ENCODE measurements at places on chromosomes 1 and 21. TPM values are rescaled to one million over a fixed set of nuclear protein-coding genes. Genes with fewer than 3 reads are reported as not detected.

GRCh38 chr1:111517469-111518225 lies 14.2 kb upstream of the ADORA3 start:
- H3K27me3 ChIP-seq = no peaks in the 10 kb centered on the region
- H3K4me3 ChIP-seq = peak overlapping the region; percentile 38
- DNase-seq = peak; percentile 58
- H3K4me1 ChIP-seq = peaks cover 50% of the 10 kb centered on the region
- peak overlapping the region; percentile 86 for H3K27ac ChIP-seq

TLR5 gene
- total RNA-seq = 0.38 TPM

DNA sequence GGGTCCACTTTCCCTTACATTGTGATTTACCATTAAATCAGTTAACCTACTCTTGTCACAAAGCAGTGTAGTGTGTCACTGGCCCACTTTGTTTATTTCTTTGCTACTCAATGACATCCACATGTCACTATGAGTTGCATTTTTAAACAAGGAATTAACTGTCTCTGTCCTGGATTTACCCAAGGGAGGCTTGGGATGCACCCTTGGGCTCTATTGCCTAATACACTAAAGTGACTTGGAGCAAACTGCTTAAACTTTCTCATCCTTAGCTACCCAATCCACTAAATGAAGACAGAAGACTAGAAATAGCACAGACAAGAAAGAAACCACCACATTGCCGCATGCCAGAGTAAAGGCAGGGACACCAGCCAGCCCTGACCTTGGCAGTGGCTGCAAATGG lies 136.2 kb upstream of the TIAM1 start:
- H3K27ac ChIP-seq = no peak overlapping the region
- no peak for DNase-seq
- no peak overlapping the region for H3K4me3 ChIP-seq
- H3K27me3 ChIP-seq = no peaks in the 10 kb centered on the region

DNA sequence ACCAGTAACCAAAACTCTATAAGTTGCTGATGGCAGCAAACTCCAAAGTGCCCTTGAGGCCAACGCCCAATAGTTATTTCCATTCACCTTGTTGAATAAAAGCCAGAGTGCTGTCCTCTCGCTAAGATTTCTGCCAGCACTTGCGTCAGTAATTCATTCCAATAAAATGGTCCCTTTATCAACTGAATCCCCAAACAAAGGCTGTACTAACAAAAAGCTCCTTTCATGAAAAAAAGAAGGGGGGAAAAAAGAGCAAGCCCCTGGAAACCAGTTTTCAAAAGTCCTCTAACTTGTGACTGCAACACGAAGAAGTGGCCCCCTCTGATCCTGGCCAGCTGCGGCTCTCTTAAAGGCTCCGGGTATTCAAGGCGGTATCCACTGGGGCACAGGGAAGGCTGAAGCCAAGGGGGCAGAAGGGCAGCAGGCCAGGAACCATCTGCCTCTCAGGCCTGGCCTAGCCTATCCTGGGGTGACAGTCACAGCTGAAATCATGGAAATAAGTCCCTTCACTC lies 55.8 kb upstream of the ZNF326 start:
- no peak for DNase-seq
- H3K4me1 ChIP-seq = no peaks in the 10 kb centered on the region
- H3K27ac ChIP-seq = no peak overlapping the region

DNA sequence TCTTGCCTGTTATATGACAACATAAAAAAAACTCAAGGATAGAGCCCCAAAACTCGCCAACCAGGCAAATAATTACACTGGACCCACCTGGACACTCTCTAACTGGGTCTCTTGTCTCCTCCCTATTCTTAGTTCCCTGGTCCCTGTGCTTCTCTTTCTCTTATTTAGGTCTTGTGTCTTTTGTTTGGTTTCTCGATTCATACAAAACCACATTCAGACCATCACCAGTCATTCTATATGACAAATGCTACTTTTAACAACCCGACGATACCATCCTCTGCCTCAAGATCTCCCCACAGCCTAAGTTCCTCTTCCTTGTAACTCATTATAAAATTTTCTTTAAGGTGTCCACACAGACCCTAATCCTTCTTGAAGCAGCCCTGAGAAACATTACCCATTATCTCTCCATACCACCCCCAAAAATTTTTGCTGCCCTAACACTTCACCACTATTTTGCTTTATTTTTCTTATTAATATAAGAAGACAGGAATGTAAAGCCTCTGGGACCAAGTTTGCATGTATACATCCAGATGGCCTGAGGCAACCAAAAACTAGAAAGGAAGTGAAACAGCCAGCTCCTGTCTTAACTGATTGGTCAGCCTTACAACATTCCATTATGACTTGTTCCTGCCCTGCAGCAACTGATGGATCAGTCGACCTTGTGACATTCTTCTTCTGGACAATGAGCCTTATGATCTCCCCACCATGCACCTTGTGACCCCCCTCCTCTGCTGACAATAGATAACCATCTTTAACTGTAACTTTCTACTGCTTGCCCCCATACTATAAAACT lies 638.2 kb downstream of the AMY1C start:
- no peak overlapping the region for H3K4me3 ChIP-seq
- H3K4me1 ChIP-seq = no peaks in the 10 kb centered on the region
- no peaks in the 10 kb centered on the region for H3K36me3 ChIP-seq

NUDT4B gene
- 1.4 TPM for total RNA-seq

DNA sequence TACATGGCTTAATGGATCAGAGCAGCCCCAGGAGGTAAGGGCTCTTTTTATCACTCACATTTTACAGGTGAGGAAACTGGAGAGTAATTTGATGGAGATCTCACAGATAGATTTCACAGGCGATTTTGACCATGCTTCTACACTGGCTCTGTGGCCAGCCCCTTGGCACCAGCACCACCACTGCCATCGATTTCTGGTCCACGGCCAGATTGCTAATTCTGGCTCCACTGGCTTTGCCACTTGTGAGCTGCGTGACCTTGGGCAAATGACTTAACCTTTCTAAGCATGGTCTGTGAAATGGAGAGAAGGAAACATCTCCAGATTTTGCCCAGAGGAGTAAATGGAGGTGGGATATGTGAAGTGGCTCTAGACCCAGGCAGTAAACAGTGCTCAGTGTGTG lies 32.6 kb downstream of the KCNC4 start:
- H3K27ac ChIP-seq = no peak overlapping the region
- peaks cover 7% of the 10 kb centered on the region for H3K36me3 ChIP-seq
- DNase-seq = no peak
- no peaks in the 10 kb centered on the region for H3K27me3 ChIP-seq

GRCh38 chr1:18938008-18938706 lies 18.3 kb downstream of the IFFO2 start:
- no peak for DNase-seq
- no peak overlapping the region for H3K27ac ChIP-seq
- H3K36me3 ChIP-seq = no peaks in the 10 kb centered on the region

GRCh38 chr21:25635310-25635709 lies 3.7 kb upstream of the JAM2 start:
- no peaks in the 10 kb centered on the region for H3K36me3 ChIP-seq
- no peak overlapping the region for H3K27ac ChIP-seq
- DNase-seq = no peak
- H3K4me1 ChIP-seq = peaks cover 21% of the 10 kb centered on the region
- H3K27me3 ChIP-seq = peaks cover 41% of the 10 kb centered on the region
- no peak overlapping the region for H3K4me3 ChIP-seq

LHX8 gene
- total RNA-seq = not detected

- DNase-seq = no peak
- no peaks in the 10 kb centered on the region for H3K27me3 ChIP-seq
- no peaks in the 10 kb centered on the region for H3K36me3 ChIP-seq
- no peak overlapping the region for H3K4me3 ChIP-seq
Observed at GRCh38 chr1:206678490-206678889, 6.2 kb upstream of the MAPKAPK2 start.

DESI2 gene
- 33.8 TPM for total RNA-seq

PLA2G2D gene
- not detected for total RNA-seq

GRCh38 chr1:1144843-1145546 lies 28.7 kb upstream of the TTLL10 start:
- peaks cover 24% of the 10 kb centered on the region for H3K4me1 ChIP-seq
- H3K36me3 ChIP-seq = no peaks in the 10 kb centered on the region
- no peaks in the 10 kb centered on the region for H3K27me3 ChIP-seq
- H3K4me3 ChIP-seq = no peak overlapping the region
- H3K27ac ChIP-seq = peak overlapping the region; percentile 95

- H3K27me3 ChIP-seq = peaks cover 12% of the 10 kb centered on the region
- no peak for DNase-seq
- no peaks in the 10 kb centered on the region for H3K36me3 ChIP-seq
- H3K27ac ChIP-seq = no peak overlapping the region
Observed at GRCh38 chr1:165134431-165134830, 222.1 kb downstream of the LMX1A start.

GRCh38 chr1:47175227-47175934 lies 14.5 kb downstream of the PDZK1IP1 start:
- no peak overlapping the region for H3K4me3 ChIP-seq
- DNase-seq = peak; percentile 39
- H3K36me3 ChIP-seq = no peaks in the 10 kb centered on the region

DNA sequence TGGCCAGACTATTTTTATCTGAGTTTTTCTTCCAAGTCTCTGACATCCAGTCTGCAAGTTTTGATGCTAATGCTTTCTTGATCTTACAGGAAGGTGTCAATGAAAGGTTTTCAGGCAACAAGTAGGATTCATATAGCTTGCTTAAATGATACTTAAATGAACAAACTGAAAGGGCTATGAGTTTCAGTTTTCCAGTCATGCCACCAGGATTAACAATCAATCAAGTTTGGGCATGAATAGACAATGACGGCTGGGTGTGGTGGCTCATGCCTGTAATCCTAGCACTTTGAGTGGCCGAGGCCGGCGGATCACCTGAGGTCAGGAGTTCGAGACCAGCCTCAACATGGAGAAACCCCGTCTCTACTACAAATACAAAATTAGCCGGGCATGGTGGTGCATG lies 34.3 kb upstream of the SLC16A1 start:
- H3K4me3 ChIP-seq = no peak overlapping the region
- no peak overlapping the region for H3K27ac ChIP-seq
- H3K4me1 ChIP-seq = no peaks in the 10 kb centered on the region
- peaks cover 11% of the 10 kb centered on the region for H3K36me3 ChIP-seq
- H3K27me3 ChIP-seq = no peaks in the 10 kb centered on the region

GRCh38 chr1:153929426-153929825 lies 6.7 kb upstream of the GATAD2B start:
- peaks cover 12% of the 10 kb centered on the region for H3K36me3 ChIP-seq
- H3K27ac ChIP-seq = peak overlapping the region; percentile 3
- no peak for DNase-seq
- H3K27me3 ChIP-seq = no peaks in the 10 kb centered on the region
- peaks cover 15% of the 10 kb centered on the region for H3K4me1 ChIP-seq

DNA sequence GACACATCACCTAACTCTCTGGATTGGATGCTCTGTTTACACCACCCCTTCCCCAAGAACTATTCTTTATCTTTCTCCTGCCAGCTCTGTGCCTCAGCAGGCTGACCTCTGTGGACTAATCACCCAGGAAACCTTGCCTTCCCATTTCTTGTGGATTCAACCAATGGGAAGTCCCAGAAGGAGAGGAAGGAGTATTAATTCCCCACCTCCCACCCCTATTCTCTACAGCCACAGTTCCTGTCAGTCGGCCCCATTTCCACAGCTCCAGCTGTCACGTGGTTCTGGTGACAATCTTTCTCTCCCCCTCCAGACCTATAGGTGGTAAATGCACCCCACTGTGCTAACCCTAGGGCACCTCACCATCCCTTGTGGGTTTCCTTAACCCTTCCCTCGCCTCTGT lies 46.8 kb upstream of the SSBP3 start:
- H3K4me3 ChIP-seq = no peak overlapping the region
- no peak for DNase-seq
- no peaks in the 10 kb centered on the region for H3K36me3 ChIP-seq
- no peaks in the 10 kb centered on the region for H3K27me3 ChIP-seq
- no peaks in the 10 kb centered on the region for H3K4me1 ChIP-seq

- DNase-seq = no peak
- H3K36me3 ChIP-seq = no peaks in the 10 kb centered on the region
- H3K4me3 ChIP-seq = no peak overlapping the region
- no peaks in the 10 kb centered on the region for H3K4me1 ChIP-seq
- H3K27ac ChIP-seq = no peak overlapping the region
Observed at GRCh38 chr1:9435854-9436640, 103.2 kb upstream of the SLC25A33 start.

DNA sequence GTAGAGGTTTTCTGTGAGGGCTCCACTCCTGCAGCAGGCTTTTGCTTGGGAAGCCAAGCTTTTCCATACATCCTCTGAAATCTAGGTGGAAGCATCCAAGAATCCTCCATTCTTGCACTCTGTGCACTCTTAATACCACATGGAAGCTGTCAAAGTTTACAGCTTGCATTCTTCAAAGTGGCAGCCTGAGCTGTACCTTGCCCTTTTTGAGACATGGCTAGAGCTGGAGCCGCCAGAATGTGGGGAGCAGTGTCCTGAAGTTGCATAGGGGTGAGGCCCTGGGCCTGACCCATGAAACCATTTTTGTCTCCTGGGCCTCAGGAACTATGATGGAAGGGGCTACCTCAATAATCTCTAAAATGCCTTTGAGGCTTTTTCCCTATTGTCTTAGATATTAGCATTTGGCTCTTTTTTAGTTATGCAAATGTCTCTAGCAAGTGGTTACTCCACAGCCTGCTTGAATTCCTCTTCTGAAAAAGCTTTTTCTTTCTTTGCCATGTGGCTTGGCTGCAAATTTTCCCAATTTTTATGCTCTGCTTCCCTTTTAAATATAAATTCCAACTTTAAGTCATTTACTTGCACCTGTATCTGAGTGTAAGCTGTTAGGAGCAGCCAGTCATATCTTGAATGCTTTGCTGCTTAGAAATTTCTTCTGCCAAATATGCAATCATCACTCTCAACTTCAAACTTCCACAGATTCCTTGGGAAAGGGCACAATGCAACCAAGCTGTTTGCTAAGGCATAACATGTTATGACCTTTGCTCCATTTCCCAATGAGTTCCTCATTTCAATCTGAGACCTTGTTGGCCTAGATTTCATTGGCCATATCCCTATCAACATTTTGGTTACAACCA lies 92.1 kb upstream of the ARTN start:
- H3K4me1 ChIP-seq = peaks cover 12% of the 10 kb centered on the region
- peaks cover 44% of the 10 kb centered on the region for H3K36me3 ChIP-seq
- H3K27ac ChIP-seq = no peak overlapping the region

DNA sequence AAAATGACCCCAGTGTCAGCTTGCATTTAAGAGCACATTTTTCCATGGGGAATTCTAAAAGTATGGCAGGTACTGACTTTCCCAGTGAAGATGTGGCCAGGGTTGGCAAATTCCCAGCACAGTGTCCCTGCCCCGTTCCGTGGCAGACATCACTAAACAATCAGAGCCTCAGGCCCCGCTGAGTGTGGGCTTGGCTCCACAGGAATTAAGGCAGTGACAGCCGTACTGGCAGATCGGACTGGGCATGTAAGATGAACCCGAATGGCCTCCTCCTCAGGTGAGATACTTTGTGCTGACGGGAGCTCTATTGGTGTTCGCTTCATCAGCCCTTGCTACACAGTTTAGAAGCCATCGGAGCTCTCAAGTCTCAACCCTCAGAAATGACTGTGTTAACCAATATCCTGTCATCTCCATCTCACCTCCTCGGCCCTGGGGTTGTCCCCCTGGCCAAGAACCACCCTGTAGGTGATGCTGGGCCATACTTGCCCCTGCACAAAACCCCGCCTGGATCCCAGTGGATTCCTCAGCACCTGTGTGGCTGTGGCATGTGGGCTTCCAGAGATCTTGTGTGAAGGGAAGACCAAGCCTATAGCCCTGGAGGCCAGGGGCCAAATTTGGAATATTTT lies 29.0 kb upstream of the ABCG1 start:
- peaks cover 14% of the 10 kb centered on the region for H3K36me3 ChIP-seq
- peak; percentile 43 for DNase-seq
- peak overlapping the region; percentile 31 for H3K27ac ChIP-seq
- peaks cover 73% of the 10 kb centered on the region for H3K4me1 ChIP-seq

Measured in activated naive CD8-positive, alpha-beta T cell treated with anti-CD3 and anti-CD28 coated beads for 36 hours (primary cell).